Stimulated activated CD8-positive, alpha-beta memory T cell treated with anti-CD3 and anti-CD28 coated beads, Interleukin-4, amount 100 ng/mL, for 24 hours (primary cell): ENCODE measurements at places on chromosomes 7 and 10.

DNA sequence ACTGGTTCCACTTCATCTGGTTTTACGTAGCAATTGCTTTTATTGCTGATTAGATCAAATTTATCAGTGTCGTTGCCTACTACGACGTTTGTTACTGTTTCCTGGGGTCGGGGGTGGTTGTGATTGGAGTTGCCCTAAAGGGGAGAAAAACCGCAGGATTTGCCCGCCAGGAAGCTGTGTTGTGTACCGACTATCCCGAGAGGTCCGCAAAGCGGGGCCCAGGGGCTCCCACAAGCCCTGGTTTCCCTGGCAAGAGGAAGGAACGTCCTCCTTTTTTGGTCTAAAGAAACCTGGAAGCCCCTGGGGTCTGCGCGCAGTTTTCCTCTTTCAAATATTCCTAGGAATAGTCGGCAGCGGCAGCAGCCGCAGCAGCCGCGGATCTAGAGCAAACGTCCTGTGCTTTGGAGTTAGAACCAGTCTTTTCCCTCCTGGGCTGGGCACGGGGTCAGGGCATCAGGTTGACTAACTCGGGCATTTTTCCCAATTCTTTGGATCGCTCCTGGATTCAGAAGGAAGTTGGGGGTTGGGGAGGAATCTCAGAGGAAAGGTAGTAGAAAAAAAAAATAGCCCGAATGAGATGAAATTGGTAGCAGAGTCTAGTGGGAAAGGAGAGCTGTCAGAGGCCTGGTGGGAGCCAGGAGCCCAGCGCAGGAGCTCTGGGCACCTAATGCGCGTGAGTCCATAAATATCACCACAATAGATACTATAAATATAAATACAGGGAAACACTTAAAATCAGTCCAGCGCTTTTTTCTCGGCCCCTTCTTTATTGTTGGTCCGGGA, 4.6 kb downstream of the VAX1 start:
- no peak for DNase-seq

GRCh38 chr10:94357193-94357592, 5.5 kb downstream of the NOC3L start:
- no peak for DNase-seq

GRCh38 chr10:132310701-132311337, 3.1 kb upstream of the STK32C start:
- DNase-seq, result no peak

GRCh38 chr7:106486331-106486730, 174.6 kb downstream of the CCDC71L start:
- DNase-seq, result no peak

DNA sequence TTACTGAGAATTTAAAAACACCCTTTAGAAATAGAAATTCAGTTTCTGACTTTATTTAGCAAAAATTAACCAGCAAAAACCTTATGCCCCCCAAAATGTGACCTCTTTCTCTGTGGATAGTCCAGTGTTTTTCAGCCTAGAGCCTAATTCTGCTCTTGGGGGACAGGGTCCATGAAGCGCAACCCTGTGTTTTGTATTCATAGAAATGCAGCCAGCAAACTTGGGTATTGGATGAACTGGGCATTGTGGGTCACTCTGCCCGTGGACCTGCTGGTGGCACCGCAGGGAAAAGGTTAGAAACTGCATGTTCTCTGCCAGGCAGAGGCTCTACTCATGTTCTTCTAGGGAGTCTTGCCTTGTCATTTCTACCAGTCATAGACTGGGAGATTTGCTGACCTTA, 787.4 kb upstream of the C7orf33 start:
- no peak for DNase-seq

- DNase-seq, result no peak
Measured at GRCh38 chr10:28678687-28679457, 1.6 kb downstream of the BAMBI start.

DNA sequence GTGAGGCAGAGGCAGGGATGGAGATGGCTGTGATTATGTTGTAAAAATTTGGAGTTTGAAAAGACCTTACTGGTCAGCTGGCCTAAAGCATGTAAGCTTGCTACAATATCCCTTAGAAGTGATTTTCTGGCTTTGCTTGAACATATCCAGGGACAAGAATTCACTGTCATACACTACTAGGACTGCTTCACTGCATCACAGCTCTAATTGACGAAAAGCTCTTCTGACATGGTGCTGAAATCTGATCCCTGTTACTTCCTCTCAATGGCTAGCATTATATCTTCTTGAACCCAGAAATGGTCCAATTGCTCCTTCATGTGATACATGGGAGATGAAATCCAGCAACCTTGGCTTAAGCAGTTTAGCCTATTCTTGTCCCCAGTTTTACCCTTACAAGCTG, 197.7 kb upstream of the HPS1 start:
- DNase-seq, result no peak

DNA sequence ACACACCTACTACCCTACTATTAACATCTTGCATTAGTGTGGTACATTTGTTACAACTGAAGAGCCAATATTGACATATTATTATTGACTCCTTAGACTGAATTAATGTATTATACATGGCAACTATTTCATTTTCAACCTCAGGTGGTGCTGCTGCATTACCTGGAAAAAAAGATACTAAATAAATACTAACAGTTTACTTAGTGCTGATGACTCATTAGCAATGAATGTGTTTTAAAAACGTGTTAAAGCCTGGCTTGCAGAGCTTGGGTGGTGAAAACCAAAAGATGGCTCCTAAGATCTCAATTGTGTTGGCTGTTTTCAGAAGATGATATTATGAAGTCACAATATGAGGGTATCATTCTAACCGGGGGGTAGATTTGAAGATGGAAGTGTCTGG, 34.8 kb downstream of the CFAP43 start:
- no peak for DNase-seq

DNA sequence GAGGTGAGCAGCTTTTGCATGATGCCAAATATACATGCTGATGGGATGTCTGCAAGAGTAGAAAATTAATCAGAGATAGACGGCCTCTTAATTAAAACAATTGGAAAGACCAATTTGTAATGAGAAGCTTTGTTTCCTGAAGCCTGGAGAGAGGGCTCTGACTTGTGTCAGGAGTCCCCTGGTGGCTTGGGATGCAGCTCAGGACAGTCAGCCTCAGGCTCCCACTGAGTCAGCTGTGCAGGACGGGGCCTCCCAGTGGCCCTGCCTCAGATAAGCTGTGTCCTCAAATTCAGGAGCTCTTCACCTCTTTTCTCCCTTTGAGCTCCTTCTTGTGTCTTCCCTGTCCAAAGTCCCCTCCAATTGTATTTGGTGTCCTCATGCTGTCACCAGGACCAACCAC, 438.9 kb upstream of the PODXL start:
- no peak for DNase-seq

- DNase-seq, result no peak
Measured at GRCh38 chr10:122198631-122199030, 72.5 kb upstream of the BTBD16 start.

GRCh38 chr7:74217455-74218342, 7.9 kb downstream of the LAT2 start:
- no peak for DNase-seq

DNA sequence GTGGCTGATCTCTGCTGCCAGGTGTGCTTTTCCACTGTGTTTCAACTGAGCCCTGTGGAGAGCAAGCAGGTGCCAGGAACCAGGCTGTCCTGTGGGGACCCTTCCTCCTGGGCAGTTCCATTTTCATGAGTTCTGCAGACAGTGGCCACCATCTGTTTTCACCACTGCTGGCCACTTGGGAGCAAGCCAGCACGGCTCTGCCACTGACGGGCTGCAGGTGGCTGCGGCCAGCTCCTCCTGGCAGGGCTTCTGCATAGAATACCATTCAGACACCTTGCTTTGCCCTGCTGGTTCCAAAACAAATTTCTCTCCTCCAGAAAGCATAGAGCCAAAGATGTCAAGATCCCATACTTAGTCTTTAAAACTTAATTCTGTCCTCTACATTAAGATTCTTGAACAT, 48.3 kb downstream of the LANCL2 start:
- DNase-seq, result no peak

GRCh38 chr10:34437906-34438305, 377.2 kb downstream of the PARD3 start:
- DNase-seq, result no peak

- no peak for DNase-seq
Measured at GRCh38 chr10:92082583-92083280, 159.2 kb downstream of the BTAF1 start.

DNA sequence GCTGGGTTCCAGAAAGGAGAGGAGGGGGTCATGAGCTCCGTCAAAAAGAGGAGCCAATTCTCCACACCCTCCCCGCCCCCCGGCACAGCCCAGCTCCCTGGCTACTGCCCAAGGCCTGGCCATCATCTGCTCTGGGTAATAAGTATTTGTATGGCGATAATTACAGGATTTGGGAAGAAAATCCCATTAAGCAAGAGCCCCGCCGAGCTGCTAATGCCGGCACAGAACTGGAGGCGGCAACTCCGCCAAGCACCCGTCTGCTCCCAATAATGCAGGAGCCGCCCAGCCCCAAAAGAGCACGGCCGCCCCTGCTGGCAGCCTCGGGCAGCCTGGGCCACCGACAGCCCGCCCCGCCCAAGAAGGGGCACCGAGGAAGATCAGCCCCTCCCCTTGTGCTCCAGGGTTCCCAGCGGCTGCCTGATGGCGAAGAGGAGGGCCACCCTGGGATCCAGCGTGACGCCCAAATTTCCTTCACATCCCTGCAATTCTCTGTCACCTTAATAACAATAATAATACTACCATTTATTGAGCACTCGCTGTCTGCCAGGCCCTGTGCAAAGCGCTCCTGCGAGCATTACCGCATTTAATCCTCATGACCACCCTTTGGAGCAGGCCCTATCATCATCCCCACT, 5.9 kb downstream of the SLIT1 start:
- DNase-seq, result no peak

DNA sequence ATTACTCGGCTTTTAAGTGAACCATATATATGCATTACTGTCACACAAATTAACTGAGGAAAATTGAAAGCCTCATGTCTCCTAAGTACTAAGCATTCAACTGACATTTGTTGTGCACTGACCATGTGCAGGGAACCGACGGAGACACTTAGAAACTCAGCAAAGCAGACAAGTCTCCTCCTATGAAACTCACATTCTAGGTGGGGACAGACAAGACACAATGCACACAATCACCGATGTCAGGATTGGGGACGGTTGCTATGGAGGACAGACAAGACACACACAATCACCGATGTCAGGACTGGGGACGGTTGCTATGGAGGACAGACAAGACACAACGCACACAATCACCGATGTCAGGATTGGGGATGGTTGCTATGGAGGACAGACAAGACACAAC, 134.0 kb downstream of the PTPRN2 start:
- no peak for DNase-seq

- DNase-seq, result no peak
Measured at GRCh38 chr10:58010073-58010702, 257.5 kb downstream of the IPMK start.

DNA sequence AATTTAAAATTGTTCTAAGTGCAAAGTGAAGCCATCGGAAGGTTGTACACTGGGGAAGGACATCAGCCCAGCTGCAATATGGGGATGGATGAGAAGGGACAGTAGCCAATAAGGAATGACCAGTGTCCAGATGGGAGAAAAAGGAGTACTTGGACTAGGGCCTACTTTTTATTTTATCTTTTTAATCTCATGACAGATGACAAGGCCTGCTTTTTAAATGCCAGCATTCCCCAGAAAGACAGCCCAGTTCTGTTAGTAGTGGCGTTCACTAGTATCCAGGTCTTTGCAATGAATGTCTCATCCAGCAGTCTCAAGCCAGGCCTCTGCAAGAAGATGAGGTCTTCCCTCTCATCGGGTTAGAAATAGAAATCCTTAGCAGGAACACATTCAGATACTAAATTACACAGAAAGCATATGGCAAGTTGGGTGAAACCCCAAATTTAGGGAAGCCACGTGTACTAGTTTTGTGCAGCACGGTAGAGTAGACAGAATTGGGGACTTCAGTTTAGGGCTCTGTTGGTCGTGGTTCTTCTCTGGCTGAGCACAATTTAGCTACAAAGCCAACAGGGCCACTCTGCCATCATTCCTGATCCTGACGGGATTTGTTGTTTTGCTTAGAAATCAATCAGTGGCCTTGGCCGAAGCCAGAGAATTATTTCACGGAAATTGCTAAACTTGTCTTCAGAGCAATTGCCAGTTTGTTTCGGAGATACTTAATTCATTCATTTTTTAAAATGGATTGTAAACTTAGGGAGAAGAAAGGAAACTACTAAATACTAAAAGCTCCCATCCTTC, 227.8 kb downstream of the ARHGAP21 start:
- no peak for DNase-seq

DNA sequence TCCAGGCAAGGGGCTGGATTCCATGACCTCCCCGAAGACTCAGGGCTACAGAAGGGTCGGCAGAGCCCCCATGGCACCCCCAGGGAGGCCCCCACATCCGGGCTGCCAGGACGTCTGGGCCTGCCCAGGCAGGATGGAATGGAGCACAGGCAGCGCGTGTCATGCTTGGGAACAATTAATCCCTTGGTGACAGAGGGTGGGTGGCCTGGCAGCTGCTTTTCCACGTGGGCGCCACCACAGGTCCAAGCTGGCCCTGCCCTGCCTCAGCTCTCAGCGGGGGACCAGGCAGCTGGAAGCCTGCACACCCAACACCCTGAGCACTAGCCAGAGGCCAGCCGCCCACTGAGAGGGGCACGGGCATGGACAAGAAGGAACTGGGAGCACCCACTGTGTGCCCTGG, 11.4 kb downstream of the ELN start:
- no peak for DNase-seq

- DNase-seq, result no peak
Measured at GRCh38 chr10:92957223-92958010, 103.2 kb upstream of the CYP26C1 start.

- no peak for DNase-seq
Measured at GRCh38 chr10:97771913-97772823, at the start of gene SFRP5. SFRP5 (minus strand) TSS chr10:97771999; CDS start chr10:97771833, 166 bp downstream.

- DNase-seq, result no peak
Measured at GRCh38 chr10:34814223-34814912, 728 bp downstream of the PARD3 start.
